ENCODE measurements at places on chromosomes 1 and 21.

DNA sequence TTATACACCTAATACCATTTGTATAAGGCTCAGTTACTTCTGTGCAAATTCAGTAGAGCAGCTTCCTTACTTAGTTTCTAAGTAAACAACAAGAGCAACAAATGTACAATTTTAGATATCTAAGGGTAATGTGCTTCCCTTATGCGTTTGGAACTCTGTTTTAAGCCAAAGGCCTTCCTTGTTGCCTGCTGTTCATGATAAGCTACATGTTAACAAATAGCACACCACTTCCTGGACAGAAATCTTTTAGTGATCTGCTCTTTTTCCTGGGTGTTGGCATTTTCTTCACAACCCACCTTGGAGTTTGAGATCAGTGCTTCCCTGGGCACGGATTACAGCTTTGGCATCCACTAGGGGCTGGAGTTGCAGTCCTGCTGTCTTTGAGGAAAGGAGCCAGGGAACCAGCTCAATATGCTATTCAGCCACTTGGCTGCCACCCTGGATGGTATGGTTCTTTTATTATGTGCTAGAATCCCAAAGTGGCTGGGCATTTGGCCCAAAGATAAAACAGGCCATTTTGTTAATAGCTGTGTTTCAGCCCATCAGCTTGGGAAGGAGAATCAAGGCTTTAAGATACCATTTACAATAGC lies 55.6 kb upstream of the ADAR start:
- DNase-seq: no peak

DNA sequence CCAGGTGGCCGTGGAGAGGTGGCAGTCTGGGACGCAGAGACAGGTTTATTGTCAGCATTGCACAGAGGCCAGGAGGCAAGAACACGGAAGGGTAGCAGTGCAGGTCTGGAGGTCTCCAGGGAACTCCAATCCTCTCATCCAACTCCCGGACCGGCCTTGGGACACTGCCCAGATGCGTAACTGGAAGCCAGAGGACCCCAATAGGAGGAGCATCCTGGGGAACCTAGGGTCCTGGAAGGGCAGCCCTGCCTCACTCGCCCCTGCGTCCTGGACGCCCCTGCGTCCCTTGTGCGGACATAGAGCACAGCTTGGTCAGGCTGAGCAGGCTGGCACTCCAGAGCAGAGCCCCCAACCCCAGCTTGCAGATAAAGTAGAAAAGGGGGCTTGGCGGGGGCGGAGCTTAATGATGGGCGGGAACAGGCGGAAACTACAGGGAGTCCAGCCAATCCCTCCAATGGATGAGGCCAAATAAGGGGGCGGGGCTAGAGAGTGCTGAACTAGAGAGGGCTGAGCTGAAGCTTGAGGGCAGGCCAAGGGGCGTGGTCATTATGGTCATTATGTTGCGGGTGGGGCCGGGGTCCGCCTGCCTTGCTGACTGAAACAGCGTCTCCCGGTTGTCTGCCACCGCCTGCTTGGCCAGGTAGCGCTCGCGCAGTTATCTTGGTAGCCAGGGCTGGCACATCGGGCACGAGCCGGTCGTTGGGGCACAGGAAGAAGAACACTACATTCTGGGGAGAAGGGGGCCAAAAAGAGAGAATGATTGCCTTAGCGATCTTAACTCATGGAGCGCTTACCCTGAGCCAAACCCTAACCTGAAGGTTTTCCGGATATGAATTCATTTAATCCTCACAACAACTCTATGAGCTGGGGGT lies 3.7 kb upstream of the ARHGEF19 start:
- peak; percentile 89 for DNase-seq

- peak; percentile 77 for DNase-seq
These were observed 38.8 kb upstream of the HIVEP3 start for GRCh38 chr1:41957568-41957967.

DNA sequence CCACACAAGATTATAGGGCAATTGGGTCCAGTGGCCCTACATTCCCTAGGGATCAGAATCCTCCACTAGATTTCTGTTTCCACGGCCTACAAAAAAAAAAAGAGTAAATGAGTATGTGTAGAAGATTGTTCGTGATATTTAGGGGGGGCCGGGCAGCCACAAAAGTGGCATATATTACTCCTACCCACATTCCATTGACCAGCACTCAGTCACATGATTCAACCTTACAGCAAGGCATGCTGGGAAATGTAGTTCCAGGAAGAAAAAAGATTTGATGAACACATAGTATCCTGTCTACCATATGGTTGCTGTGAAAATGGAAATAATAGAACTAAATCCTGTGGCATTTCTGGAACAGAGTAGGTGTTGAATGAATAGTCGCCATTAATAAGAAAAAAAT lies 43.4 kb upstream of the GJB5 start:
- no peak for DNase-seq

DNA sequence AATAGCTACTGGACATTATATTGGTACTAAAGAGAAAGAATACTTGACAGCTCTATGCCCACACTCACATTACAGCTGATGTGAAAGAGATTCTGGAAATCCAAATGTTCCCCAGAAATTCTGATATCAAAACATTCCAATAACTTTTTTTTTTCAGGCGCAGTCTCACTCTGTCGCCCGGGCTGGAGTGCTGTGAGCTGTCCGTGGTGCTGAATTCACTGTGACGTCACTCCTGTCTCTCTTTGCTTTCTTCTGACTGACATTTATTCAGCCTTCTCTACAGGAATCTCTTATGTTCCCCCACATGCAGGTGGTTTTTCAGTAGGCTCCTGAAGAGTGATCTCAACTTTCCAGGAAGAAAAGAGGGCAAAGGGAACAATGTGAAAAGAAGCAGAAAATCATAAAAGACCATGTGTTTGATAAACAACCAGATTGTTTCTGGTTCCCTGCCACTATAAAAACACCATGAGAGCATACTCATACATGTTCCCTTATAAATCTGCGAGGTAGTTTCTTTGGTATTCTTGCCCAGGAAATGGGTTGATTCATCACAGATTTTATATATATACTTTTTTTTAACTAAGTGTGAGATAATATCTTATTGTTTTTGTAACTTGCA lies 6.2 kb downstream of the S100A7A start:
- DNase-seq: peak; percentile 63

DNA sequence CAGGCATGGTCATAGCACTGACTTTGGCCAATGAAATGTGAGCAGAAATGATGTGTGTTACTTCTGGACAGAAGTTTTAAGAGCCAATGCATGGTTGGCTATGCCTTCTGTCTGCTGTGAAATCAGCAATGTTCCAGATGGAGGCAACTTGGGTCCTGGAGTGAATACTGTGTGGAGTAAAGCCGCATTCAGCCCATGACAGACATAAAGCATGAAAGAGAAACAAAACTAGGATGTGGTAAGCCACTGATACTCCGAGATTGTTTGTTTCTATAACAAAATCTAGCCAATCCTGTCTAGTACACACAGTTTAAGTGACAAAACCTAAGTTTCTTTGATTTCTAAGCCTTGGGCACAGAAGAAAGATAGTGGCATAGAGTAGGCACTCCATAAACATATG lies 47.1 kb upstream of the ARHGAP29 start:
- peak; percentile 45 for DNase-seq

DNA sequence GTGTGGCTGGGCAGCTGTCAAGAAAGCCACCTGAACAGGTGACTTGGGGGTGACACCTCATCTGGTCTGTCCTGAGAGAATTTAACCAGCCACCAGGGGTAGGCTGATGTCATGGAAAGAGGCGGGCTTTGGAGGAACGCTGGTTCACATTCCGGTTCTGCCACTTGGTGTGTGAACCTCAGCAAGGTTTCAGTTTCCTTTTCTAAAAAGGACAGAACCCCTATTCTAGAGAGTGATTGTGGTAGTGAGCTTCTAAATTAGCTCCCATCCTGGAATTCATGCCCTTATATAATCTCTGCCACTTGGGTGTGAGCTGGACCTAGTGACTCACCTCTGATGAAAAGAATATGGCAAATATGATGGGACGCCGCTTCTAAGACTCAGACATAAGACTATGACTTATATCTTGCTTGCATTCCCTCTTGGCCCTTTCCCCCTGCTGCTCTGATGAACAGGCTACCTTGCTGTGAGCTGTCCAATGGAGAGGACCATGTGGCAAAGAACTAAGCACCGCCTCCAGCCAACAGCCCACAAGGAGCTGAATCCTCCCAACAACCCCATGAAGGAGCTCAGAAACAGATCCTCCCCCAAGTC lies 332.1 kb downstream of the RRAGC start:
- peak; percentile 58 for DNase-seq

Data from Daoy (cell line).